ENCODE measurements at places on chromosomes 3 and 15. TPM values are rescaled to one million over a fixed set of nuclear protein-coding genes. Genes with fewer than 3 reads are reported as not detected.

The SPG21 gene
- 74.6 TPM for total RNA-seq

The PRR23E gene
- total RNA-seq: not detected

The PIGX gene
- total RNA-seq: 35.1 TPM

The DUOXA2 gene
- 1.2 TPM for total RNA-seq

The SKOR1 gene
- 0.31 TPM for total RNA-seq

The C3orf70 gene
- total RNA-seq: 6.2 TPM

The FBXL2 gene
- total RNA-seq: 14.0 TPM

The C2CD4B gene
- total RNA-seq: 20.2 TPM

The GOLGA8O gene
- total RNA-seq: 0.92 TPM

The SMCO1 gene
- total RNA-seq: 19.6 TPM

The ABHD14A gene
- 14.1 TPM for total RNA-seq

The POTEB2 gene
- total RNA-seq: not detected

The CD47 gene
- total RNA-seq: 121 TPM

The TMOD3 gene
- 24.5 TPM for total RNA-seq

The ULK3 gene
- total RNA-seq: 49.2 TPM

The KBTBD13 gene
- 2.6 TPM for total RNA-seq

The CYP1A1 gene
- 0.51 TPM for total RNA-seq

The INAFM2 gene
- total RNA-seq: 19.4 TPM

The GPR15 gene
- not detected for total RNA-seq

All from tongue (tissue), 3 donors.